Osteoblast (primary cell): ENCODE measurements at places on chromosomes 2 and 18.

GRCh38 chr18:73384246-73384645 lies 516.5 kb upstream of the NETO1 start:
- no peak for DNase-seq

DNA sequence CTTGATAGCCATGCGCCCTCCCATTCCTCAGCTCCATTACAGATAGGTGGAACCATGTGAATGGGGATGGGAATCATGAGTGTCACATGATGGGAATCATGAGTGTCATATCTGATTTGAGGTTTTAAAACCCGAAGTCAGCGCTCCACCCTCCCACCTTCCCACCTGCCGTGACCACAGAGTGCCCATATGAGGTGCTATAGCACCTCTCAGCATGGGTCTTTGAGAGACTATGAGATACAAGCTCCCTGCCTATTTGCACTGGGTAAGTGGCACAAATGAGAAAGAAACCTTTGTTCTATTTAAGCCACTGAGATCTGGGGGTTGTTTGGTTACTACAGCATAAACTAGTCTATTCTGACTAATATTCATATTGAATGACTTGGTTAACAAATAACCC lies 78.5 kb upstream of the PTPRM start:
- DNase-seq, result no peak

- no peak for DNase-seq
These were observed 216.8 kb downstream of the TSN start for GRCh38 chr2:121972203-121972602.

DNA sequence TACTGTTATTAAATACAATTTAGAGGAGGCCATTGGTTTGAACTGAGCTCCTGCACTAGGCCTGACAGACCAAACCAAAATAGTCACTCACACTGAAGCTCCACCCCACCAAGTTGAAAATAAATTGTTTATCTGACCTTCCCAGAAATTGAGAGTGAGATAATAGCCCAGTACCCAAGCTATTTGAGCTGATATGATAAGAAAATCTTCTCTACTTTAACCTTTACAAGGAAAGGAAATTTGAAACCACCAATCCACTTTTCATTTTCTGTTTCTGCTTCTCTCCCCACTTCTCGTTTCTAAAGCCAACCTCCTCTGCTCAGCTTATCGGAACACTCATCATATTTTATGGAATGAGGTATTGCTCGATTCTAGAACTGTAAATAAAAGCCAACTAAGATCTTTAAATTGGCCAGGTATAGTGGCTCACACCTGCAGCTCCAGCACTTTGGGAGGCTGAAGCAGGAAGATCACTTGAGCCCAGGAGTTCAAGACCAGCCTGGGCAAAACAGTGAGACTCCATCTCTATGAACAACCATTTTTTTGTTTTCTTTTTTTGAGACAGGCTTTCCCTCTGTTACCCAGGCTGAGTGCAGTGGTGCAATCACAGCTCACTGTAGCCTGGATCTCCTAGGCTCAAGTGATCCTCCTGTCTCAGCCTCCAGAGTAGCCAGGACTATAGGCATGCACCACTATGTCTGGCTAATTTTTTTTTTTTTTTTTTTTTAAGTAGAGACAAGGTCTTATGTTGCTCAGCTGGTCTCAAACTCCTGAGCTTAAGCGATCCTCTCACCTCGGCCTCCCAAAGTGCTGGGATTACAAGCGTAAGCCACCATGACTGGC lies 13.3 kb upstream of the GALM start:
- DNase-seq, result peak; percentile 4

DNA sequence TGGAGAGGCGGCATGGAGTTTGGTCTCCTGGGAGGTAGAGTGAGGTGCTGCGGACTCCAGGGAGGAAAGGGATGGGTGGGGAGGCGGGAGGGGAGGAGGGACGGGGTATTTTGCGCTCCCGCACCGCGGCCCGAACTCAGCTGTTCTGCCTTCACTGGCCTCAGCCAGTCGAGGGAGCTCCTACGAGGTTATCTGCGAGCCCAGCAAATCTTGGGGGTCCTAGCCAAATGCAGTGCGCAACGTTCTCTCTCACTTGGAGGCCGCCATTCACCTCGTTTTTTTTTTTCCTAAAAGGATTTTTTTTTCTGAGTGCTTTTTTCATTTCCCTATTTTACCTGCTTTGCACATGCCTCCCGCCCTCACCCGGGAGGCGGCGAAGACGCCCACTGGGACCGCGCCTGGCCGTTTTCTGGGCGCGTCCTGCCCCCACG lies 877 bp upstream of the BCL2L11 start:
- peak; percentile 35 for DNase-seq

- DNase-seq, result no peak
These were observed 5.7 kb downstream of the GFPT1 start for GRCh38 chr2:69381337-69381737.

DNA sequence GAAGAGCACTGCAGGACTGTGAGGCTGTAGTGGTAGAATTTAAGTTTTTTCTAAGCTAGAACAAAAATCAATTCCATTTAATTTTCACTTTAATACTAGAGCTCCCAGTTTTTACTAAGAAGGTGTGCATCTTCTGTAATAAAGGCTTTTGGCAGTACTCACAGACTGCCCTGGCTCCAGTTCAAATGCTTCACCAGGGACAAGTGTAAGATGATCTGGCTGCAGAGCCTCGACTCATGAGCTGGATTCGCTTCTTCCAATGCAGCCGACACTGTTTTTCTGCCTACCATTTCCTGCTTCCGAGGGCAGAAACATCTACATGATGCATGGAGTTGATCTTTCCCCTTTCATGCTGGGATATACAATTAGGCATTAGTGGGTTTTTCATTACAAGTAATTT lies 87.0 kb downstream of the FARSB start:
- no peak for DNase-seq

DNA sequence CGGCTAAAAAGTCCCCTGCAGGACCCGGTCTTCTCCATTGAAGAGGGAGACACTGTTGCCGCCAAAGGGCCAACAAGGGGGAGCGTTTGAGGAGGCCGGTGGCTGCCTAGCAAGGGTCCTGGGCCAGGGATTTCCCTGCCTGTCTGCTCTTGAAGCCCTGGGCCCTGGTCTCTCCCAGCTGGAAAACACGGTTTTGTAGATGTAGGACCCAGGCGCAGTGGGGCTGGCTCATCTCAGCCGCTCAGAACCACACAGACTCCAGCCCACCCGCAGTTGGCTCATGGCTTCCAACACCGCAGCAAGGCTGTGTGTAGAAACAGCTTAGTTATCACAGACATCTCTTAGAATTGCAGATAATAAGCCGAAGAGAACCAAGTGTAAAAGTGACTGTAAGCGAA lies 57.1 kb upstream of the TWIST2 start:
- no peak for DNase-seq

DNA sequence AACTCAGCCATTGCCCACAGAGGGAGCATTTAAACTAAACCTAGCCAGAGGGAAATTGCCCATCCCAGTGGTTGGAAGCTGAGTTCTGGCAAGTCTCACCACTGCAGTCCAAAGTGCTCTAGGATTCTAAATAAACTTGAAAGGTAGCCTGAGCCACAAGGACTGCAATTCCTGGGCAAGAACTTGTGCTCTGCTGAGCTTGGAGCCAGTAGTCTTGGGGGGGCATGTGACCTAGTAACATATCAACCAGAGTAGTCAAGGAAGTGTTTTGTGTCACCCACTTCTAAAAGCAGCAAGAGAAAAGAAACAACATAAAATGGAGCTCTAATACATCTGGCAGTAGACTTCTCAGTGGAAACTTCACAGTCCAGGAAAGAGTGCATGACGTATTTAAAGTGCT lies 167.0 kb downstream of the PTH2R start:
- DNase-seq, result no peak

DNA sequence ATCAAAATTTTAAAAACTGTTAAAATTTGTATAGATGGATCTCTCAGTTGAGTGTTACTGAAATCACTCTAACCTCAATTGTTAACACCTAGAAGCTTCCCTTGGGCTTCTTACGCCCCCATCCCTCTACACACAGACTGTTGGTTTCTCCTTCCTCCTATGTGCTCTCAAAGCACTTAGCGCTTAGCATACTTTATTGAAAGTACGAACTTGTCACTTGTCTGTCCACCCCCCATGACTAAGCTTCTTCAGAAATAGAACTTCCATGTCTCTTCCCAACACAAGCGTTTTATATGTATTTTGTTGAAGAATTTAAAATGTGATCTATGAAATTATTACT lies 441 bp downstream of the MPHOSPH10 start:
- peak; percentile 30 for DNase-seq

DNA sequence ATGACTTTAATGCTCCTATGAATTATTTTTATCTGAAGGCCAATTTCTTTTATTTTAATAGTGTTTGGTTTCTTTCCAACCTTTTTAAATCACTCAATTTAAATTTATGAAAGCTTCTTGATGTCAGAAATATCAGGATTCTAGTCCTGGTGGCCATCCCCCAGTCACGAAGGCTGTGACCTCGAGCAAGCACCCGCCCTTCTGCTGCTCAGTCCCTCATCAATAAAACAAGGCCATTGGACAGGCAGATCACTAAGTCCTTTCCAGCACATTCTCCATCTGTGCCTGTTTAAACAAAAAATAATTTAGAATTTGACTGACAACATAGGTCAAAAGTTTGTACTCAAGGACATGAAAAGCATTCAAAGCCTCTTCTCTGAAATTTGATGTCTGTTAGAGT lies 483.6 kb upstream of the VRK2 start:
- DNase-seq, result no peak

DNA sequence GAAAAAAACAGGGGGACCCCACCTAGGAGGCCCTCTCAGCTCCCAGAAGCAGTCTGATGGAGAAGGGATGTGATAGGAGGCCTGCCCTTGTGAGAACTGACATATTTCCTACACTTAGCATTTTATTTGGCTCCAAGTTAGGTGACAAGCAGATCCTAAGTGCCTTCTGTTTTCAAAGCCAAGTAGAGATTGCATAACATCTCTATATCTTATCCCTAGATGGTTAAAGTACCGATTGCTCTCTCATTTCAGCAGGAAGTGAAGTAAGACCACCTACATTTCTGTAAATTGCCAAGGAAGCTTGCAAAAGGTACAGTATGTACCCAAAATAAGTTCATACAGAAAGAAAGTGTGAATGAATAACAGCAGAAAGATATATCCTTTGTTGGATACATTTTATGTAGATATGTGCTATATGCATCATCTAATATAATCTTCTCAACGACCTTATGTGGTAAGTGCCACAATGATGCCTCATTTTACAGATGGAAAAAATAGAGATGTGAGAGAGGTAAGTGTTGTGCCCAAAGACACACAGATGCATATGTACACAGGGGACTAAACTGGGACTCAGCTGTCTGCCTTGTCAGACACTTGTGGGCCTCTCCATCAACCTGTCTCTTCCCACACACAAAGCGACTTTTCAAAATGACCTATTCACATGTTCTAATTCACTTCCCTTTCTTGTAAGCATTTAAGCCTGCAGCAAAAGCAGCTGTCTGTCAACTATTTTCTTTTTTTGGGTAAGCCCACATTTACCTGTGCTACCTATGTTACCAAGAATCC lies 38.9 kb downstream of the DHRS9 start:
- DNase-seq, result no peak

GRCh38 chr2:9217838-9218770 lies 11.5 kb downstream of the ASAP2 start:
- DNase-seq, result peak; percentile 88

- no peak for DNase-seq
These were observed 195.8 kb downstream of the NDUFA10 start for GRCh38 chr2:239829326-239829725.
